ENCODE measurements at places on chromosomes 11 and 22.

- no peak for DNase-seq
Observed at GRCh38 chr22:22995166-22995565, 75.2 kb upstream of the GNAZ start.

- DNase-seq = no peak
Observed at GRCh38 chr11:131684111-131685060, 314.0 kb downstream of the NTM start.

DNA sequence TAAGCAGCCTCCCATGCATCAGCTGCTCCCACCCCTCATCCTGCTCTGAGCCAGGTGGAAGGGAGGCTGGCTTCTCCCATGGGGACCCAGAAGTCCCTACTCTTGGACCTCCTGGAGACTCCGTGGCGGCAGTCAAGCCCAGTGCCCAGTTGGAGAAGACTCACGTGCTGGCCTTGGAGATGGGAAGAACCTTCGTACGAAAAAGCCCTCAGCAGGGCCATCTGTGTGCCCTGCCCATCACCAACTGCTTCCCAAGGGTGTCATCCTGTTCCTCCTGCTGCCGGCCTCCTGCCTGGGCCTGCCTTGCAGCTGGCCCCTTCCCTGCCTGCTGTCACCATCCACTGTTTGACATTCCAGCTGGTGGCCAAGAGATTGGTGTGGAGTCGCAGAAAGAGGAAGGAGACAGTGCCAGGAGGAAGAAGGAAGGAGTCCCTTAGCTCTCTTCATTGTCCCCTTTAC, 28.0 kb downstream of the ARHGAP1 start:
- no peak for DNase-seq

GRCh38 chr11:10324474-10324873, 19.6 kb downstream of the ADM start:
- no peak for DNase-seq

DNA sequence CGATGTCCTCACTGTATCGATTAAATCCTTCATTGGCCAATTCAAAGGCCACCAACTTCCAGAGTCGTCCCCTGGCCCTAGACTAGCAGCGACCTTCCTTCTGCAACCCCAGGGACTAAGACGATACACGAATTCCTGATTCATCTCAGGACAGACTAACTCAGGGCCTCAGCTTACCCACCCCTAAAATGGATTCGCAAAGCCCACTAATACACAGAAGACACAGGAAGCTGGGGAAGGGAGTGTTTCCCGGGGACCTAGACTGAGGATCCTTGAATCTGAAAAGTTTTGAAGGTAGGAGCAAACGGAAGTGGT, 509 bp downstream of the LAMTOR1 start:
- no peak for DNase-seq

GRCh38 chr11:46557684-46558151, 36.1 kb downstream of the AMBRA1 start:
- DNase-seq = peak; percentile 77

GRCh38 chr11:64777449-64778222, 706 bp downstream of the SF1 start:
- peak; percentile 81 for DNase-seq

GRCh38 chr11:126700768-126701519, 299.6 kb downstream of the KIRREL3 start:
- no peak for DNase-seq

DNA sequence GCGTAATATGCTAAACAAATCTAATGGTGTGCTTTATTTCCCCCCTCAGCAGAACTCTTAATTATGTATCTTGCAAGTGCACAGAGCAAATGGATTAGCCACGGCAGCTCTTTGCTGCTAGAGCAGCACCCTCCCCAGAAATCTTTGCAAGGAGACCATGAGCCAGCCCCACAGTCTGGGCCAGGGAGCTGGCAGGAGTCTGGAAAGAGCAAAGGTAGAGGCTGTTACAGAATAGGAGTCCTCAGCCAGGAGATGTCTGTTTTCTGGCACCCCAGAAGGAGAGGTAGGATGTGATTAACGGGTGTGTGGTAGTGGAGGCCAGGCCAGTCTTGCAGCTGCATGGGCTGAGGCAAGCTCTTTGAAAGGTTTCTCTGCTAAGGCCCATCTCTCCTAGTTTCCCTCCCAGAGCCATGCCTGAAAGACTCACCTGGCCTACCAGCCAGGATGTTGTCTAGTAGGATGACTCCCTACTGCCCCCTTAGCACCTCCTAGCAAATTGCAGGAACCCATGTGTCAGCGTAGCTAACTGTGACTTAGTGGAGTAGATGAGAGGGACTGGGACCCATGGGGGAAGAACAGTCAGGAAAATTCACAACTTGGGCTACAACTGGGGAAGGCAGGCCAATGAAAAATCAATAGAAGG, 557.2 kb downstream of the BUD13 start:
- DNase-seq = no peak

- no peak for DNase-seq
Observed at GRCh38 chr11:123384116-123384515, 46.0 kb upstream of the GRAMD1B start.

DNA sequence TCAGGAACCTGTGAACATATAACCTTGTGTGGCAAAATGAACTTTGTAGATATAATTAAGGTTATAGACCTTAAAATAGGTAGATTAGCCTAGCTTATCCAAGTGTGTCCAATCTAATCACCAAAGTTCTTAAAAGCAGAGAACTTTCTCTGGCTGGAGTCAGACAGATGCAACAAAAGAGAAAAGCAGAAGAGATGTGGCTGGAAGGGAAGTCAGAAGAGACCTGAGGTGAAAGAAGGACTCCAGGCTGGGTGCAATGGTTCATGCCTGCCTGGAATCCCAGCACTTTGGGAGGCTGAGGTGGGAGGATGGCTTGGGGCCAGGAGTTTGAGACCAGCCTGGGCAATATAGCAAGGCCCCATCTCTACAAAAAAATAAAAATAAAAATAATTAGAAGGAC, 39.4 kb upstream of the SWAP70 start:
- DNase-seq = no peak

DNA sequence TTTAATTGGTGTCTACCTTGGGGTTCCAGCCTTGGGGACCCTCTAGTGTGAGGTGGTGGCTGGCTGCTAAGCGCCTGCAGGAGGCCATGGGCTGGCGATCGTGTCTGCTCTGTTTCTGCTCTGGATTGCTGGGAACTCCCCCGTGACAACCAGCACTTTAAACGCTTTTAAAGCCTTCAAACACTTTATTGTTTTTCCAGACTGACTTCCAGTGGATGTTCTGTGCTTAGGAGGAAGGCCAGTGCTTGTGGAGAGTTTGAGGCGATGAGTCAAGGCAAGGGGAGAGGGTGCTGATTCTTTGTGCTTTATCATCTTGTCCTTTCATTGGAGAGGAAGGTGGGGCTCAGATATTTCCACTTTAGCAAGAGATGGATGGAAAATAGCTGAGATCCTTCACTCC, 81.6 kb downstream of the FLI1 start:
- no peak for DNase-seq

DNA sequence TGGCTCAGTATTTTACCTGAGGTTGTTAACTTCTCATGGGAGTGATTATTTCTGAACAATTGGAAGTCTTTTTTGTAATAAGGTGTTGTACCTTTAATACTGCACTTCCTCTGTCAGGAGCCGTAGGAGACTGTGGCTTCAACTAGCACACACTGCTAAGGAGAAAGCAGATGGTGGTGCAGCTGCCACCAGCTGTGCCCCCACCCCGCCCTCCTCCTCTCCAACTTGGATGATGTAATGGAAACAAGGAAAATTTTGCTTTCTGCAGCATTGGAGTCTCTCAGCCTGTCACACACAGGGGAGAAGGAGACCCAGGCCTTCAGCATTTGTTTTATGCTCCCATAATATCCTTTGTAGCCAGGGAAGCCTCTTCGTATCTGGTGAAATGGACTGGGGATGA, 91.2 kb downstream of the TEAD1 start:
- no peak for DNase-seq

GRCh38 chr11:101917226-101917625, 904 bp upstream of the ANGPTL5 start:
- no peak for DNase-seq

DNA sequence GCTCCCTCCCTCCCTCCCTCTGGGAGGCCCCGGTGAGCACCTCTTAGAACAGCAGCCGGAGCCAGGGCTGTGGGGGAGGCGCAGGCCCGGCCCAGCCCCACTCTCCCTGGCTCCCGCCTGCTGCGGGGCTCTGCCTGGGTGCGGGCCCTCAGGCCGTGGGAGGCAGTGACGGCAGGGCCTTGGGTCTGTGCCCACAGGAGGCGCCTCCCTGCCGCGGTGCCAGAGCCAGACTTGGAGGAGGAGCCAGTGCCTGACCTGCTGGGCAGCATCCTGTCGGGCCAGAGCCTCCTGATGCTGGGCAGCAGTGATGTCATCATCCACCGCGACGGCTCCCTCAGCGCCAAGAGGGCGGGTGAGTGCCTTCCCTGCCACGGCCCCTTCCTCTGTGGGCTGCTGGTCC, 9.5 kb downstream of the IRF7 start:
- no peak for DNase-seq

GRCh38 chr11:78708388-78708787, 133.7 kb upstream of the NARS2 start:
- peak; percentile 31 for DNase-seq

DNA sequence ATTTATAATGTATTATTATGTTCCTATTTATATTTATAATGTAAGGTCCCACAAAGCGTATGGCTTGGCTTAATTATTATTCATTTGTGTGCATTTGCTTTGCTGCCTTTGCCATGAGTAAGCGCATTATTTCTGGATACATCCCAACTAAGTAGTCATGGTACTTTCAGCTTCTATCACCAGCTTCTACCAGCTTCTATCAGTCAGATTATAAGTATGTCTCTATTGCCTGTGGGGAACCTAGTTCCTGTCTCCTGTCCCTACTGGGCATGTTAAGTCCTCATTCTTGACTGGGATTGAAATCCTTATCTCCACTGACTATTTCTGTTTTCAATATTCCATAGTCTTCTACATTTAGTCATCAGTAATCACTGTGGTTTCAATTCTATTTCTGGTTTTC, 33.5 kb upstream of the OR10W1 start:
- peak; percentile 90 for DNase-seq

DNA sequence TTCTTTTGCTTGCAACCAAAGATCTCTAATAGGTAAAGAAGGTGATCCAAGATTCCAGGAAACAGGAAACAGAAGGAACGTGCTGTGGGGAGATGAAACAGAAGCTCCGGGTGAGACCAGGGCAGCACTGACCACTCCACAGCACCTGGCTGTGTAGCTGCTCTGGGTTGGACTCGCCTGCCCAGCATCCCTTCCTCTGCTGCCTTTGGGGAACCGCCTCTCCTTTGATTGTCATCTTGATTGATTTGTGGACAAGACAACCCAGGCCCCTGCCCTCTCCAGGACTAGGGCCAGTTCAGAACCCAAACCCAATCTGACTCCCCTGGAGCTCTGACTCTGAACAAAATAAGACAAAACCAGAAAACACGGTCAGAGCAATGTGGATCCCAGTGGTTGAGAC, 14.7 kb upstream of the APOBEC3A start:
- DNase-seq = no peak

DNA sequence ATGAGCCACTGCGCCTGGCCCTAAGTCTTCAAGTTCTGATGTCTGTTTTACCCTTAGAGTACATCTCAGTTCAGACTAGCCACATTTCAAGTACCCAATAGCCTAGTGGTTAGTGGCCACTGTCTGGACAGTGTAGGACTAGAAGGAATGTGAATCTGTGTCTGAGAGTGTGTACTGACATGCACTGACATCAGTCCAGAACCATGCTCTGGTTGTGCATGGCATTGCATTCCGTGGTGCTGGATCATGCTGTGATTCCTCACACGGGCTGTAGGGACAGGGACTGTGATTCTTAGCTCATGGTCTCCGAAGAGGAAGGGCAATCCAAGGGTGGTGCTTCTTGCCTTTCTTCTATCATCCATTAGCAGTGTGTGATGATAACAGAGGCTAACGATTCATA, 41.1 kb downstream of the AMOTL1 start:
- DNase-seq = no peak

DNA sequence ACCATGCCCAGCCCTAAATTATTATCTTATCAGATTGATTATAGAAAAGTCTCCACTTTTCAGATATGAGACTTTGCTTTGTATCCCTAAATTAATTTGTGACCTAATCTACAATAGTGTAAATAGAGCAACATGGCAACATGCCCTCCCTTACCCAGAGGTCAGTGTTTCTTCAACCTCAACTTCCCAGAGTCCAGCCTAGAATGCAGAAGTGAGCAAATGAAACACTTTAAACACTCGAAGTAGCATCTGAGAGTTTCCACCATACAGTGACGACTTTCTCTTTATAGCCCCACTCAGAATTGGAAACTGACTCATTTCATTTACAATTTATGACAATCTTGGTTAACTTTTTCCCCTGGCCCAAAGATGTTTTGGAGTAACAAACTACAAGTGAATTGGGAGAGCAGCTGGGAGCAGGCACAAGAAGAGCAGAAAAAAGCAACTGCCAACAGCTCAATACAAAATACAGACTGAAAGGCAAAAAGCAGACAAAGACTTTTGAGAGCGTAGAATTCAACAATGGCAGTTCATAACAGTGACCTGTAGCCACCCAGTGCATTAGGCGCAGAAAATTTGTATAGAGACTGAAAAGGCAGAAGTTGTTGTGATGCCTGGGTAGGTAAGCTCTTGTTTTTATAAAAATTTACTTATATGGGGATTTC, 10.1 kb upstream of the BLID start:
- no peak for DNase-seq

DNA sequence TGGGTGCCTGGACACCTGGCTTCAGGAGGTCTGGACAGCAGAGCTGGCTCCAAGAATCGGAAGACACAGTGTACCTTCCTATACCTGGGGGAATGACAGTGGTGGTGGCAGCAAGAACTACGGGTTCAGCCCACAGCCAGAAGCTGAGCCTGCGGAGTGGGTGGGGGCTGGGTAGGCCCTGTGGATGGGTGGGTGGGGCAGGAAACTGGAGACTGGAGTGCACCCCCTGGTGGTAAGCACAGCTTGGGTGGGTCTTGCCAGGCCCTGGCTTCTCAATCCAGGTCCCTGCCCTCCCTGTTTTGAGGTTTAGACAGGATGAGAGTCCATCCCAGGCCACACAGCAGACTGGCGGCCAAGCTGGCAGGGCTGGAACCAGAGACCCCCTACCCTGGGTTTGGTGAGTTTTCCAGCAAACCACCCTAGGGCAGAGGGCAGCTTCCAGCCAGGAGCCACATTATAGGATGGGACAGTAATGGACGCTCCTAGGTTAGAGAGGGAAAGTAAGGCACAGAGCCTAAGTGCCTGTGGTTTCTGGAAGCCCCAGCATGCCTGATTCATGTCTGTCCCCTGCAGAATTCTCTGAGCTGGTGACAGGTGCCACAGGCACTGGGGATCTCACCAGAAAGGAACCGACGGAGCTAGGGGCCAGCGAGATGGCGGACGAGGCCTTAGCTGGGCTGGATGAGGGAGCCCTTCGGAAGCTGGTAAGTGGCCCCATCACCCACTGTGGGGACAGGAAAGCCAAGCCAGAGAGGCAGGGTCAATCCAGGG, 1.7 kb downstream of the SMTN start:
- peak; percentile 77 for DNase-seq

- DNase-seq = peak; percentile 28
Observed at GRCh38 chr11:33135216-33135615, 26.1 kb downstream of the CSTF3 start.

- DNase-seq = no peak
Observed at GRCh38 chr11:78292109-78292803, 103.5 kb downstream of the USP35 start.

- DNase-seq = no peak
Observed at GRCh38 chr11:78373689-78374088, 43.9 kb downstream of the GAB2 start.
